RPMI8226 (cell line): ENCODE measurements at places on chromosomes 3 and 15.

DNA sequence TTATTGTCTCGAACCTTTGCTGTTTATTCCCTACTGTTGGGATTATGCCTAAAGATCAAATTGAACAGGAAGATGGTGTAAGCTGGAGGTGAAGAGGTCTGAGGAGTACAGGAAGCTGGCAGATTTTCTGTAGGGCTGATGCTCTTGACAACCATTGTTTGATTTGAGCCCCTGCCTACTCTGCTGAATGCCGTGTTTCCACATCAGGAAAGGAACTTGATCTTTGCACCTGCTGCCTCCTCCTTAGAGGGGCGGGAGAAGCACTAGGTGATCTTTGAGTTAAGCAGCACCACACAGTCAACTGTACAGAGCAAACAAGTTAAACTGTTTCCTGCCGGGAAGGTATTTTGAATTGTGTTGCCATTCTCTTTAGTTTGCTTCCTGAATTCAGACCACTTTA lies 364.6 kb upstream of the EPHA6 start:
- DNase-seq: no peak

- DNase-seq: no peak
Observed at GRCh38 chr3:162022911-162023310, 526.3 kb downstream of the OTOL1 start.

- DNase-seq: no peak
Observed at GRCh38 chr3:152386208-152386607, 117.5 kb downstream of the MBNL1 start.

DNA sequence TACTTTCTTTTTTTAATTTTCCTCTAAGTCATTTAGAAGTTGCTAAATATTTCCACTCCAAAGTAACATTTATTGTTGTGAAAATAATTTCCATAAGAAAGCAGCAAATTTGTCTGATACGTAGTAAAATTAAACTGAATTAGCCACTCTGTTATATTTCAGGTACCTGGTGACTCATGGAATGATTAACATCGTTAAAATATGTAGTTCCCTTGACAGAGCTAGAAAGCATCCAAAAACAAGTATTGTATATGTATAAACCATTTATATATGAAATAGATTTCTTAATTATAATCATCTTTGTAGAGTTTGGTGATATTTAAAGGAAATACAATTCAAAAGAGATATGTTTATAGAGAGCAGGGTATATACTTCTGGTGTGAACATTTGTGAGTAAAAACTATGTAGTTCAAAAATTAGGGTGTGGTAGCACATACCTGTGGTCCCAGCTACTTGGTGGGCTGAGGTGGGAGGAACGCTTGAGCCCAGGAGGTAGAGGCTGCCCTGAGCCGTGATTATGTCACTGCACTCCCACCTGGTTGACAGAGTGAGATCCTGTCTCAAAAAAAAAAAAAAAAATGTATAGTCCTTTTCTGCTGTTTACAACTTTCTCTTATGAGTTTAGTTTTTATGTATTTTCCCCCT lies 36.6 kb downstream of the ATP11B start:
- no peak for DNase-seq

- no peak for DNase-seq
Observed at GRCh38 chr15:39235084-39235795, 345.6 kb upstream of the THBS1 start.

- DNase-seq: no peak
Observed at GRCh38 chr3:179948740-179949139, 88.0 kb downstream of the PEX5L start.

DNA sequence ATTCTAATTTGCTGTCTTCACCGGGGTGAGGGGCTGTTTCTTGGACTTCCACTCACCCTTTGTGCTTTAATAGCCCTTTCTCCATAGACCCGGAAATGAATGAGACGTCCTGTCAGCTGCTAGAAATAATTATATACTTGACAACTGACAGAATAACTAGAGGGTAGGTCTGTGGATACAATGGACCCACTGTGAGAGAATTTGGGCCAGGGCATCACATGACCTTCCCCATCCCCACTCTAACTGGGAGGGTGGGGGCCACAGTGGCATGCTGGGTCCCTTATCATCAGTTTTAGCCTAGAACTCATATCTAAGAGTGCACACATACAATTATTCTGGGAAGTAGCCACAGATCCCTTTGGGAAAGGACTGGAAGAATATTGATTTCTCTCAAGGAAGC lies 25.9 kb upstream of the MINAR1 start:
- no peak for DNase-seq

GRCh38 chr15:69518806-69519205 lies 66.2 kb downstream of the RPLP1 start:
- DNase-seq: no peak

DNA sequence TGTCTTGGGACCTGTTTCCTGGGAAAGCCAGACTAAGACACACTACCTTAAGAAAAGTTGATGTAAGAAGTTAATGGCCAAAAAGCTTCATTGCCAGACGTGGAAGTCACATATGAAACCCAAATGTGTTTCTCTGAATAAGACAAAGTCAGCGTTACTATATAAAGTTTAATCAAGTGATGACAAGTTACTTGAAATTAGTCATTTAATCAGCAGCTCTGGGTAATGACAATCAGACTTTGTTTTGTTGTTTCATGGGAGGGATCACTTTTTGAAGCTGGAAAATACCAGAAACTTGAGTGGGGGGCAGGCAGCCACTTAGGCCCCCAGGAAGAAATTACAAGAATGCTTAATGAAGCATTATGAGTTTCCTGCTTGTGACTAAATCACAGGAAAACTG lies 218.6 kb downstream of the PTPRG start:
- no peak for DNase-seq
